Stimulated activated CD8-positive, alpha-beta memory T cell treated with anti-CD3 and anti-CD28 coated beads, Interleukin-15, amount 100 ng/mL, for 4 hours (primary cell): ENCODE measurements at places on chromosomes 7 and 10.

DNA sequence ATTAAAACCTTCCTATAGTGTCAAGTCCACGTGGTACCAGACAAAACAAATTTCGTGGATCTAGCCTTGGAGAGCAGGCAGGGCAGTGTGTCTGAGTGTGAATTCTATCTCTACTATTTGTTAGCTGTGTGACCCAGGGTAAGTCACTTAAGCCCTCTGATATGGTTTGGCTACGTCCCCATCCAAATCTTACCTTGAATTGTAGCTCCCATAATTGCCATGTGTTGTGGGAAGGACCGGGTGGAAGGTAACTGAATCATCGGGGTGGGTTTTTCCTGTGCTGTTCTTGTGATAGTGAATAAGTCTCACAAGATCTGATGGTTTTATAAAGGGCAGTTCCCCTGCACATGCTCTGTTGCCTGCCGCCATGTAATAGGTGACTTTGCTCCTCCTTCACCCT, 2.8 kb upstream of the NPFFR1 start:
- no peak for DNase-seq

- DNase-seq = no peak
Observed at GRCh38 chr10:62614389-62615157, 189.9 kb upstream of the ADO start.

GRCh38 chr7:109659261-109659660, 1089.6 kb downstream of the DNAJB9 start:
- DNase-seq = no peak

GRCh38 chr7:107638594-107638993, 22.0 kb upstream of the SLC26A4 start:
- DNase-seq = no peak

DNA sequence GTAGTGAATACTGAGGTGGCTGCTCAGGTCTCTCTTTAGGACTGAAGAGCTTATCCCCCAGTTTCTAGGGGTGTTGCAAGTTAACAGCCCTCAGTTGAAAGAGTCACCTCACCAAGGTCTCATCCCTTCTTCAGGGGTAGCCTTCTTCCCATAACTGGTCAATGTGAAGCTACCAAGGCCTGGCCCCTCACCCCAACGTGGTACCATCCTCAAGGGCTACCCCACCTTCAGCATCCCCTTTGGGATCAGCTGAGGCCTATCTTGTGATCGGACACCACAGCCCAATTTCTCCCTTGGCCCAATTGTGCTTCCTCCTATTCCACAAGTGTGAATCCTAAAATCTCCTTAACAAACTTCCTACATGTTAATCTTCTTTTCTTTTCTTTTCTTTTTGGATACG, 289.5 kb upstream of the MKLN1 start:
- no peak for DNase-seq

- DNase-seq = no peak
Observed at GRCh38 chr7:40133561-40134427, 628 bp downstream of the MPLKIP start.

DNA sequence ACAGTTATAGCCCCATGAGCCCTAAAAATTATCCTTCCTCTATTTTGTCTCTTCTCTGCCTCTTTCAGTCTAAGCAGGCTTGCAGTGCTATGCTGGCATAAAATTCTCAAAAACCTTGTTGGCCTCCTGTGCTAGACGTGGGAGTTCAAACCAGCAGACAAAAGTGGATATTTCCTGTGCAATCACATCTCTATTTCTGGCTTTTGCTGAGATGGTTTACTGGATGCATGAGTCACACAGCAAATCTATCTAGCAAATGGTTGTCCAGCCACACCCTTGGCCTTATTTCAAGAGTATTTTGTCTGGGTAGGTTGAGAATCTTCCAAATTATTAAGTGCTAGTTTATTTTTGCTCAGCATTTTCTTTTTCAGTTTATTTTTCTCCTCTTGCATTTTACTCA, 370.8 kb downstream of the CDC14C start:
- DNase-seq = no peak

DNA sequence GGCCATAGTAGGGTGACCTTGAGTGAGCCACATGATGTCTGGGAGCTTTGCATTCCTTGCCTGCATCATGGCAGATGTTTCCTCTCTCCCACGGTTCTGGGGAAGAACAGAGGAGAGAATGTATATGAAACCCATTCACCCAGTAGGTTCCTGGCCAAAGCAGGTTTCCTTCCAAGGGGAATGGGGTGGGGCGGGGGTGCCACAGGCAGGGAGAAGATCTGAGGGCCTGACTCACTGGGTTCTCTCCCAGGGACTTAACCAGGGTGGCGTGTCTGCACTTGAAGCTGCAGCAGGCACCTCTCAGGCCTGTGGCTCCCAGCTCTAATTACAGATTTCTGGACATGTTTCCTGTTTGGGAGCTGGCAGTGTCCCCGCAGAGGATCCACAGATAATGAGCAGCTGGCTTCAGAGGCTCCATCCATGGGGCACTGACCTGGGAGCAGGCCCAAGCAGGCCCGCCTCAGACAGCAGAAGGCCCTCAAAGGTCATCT, 50.2 kb upstream of the ZMIZ1 start:
- no peak for DNase-seq

DNA sequence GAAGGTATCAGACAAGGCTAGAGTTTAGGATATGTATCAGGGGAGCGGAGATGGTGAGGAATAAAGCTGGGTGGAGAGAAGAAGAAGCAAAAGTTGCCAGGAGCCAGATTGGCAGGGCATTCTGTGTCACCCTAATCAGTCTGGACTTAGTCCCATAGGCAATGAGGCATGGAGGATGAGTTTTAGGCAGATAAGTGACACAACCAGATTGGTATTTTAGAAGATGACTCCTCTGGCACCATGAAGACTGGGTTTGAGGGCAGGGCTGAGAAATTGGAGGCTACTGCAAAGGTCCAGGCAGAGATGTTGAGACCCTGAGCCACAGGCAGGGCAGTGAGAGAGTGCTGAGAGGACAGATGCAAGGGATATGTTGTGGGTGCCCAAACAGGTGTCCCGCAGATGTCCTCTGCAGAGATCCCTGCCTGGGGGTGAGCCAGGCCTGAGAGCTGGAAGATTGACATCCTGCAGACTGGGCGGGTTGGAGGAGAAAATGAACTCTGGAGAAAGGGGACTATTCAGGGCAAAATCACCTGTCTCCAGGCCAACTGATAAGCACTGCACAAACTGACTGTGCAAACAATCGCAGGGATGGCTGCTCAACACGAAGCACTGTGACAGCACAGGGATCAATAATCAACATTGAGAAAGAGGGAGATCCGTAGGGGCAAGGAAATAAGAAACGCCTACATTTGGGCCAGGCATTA, 11.9 kb upstream of the HABP2 start:
- no peak for DNase-seq

DNA sequence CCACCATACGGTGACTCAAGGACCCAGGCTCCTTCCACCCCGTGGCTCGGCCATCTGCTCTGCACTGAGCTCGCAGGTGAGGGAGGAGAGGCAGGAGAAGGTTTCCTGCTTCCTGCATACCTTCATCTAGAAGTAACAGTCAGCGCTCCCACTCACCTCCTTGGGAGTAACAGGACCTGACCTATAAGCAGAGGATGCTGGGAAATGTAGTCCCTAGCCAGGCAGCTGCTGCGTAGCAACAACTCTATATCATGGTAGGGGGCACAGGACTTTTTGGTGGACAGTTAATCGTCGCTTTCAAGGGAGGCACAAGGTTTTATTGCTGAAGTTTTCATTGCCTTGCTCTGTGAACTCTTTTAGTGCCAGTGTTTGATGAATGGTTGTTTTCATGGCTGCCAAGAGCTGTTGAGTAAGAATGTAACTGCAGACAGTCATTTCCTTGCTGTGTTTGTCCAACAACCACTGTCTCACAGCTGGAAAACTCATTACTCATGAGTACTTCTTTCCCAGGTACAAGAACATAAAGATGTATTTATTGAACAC, 10.2 kb upstream of the ZFYVE27 start:
- DNase-seq = no peak

- DNase-seq = no peak
Observed at GRCh38 chr10:113856563-113856962, 2.1 kb downstream of the NHLRC2 start.

DNA sequence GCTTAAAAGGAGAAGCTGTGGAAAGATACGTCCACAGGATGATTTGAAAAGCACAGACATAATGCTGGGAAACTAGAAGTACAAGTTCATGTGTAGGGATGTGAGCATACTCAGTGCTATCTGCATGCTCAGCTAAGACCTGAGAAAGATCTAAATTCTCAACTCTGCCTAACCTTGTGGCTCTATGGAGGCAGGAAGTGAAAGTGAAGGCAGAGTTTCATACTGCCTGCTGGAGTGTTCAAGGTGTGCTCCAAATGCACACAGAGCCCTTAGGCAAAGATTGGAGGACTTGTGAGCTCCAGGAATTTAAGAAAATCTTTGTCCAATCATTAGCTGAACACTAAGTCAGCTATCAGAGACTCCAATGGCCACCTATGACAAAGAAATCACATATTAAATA, 190.9 kb downstream of the RNLS start:
- DNase-seq = no peak

DNA sequence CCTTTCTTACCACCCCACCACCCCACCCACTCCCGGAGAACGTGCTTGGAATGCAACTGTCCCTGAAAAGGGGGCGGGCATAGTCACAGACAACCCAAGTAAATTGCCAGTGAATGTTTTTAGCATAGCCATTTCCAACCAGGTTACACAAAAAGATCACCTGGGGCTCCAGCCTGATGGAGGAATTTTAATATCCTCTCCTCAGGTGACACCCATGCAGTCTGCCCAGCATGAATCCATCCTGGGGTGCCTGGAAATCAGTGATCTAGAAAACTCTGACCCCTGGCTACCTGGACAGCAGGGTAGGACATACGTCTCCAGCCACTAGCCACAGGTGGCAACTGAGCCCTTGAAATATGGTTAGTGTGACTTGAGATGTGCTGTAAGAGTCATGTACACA, 61.1 kb downstream of the SORBS1 start:
- DNase-seq = no peak

DNA sequence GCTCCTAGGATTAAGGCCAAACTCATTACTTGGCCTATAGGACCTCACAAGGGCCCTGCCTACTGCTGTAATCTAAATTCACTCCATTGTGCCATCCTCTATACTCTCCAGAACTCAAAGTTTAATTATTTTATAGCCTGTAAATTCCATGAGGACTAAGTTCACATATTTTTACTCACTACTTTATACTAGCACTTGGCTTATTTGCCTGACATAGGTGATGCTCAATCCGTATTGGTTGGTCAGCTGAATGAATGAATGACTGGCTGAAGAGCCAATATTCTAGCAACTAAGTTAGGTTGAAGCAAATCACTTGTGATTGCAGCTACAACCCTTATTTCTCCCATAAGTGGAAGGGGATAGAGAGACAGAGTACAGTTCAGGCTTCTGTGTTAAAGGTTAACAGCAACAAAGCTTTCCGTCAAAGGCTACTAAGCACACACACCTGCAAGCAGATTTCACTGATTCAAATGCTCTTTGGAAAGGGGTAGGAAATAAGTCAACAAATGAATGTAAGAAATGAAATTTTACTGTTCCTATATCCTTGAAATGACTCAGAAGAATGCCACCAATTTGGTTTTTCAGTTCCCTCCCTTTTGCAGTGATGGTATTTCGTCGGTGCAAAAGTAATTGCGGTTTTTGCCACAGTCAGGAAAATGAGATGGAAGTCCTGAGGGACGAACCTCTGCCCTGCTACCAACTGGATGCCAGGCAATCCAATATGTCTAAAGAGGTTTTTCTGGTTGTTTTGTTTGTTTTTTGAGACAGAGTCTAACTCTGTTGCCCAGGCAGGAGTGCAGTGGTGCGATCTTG, 120.7 kb downstream of the COL28A1 start:
- no peak for DNase-seq

GRCh38 chr7:70647801-70648498, 484.0 kb upstream of the GALNT17 start:
- peak; percentile 81 for DNase-seq

DNA sequence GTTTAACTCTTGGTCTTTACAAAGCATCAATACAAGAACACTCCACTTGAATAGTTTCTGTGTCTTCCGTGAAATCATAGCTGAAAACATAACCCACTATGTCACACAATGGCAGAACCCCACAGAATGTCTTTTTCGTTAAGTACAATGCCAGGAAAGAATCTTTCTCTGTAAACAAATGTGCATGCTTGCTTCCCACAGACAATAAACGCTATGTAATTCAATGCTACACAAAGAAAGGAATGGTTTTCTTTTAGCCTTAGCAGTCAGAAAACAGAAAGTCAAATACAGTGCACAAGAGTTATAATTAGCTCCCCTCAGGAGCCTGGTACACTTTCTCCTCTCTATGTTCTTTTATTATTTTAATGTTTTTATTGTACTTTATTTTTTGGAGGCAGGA, 186.1 kb downstream of the SRPK2 start:
- no peak for DNase-seq

- no peak for DNase-seq
Observed at GRCh38 chr10:77556990-77557601, 80.5 kb downstream of the KCNMA1 start.

DNA sequence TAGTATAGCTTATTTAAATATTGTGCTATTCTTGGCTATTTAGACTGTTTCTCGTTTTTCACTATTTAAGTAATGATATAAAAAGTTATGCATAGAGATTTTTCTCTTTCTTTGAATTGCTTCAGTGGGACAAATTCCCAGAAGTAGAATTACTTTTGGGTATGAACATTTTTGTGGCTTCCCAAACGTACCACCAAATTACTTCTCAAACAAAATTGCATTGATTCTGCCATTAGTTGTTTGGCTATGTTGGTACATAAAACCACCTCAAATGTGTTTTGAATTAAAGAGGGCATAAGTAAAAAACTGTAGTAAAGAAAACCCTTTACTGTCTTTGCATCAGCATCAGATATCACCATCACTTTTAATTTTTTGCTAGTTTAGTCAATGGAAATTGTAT, 31.0 kb downstream of the AKR1B1 start:
- DNase-seq = no peak

- DNase-seq = no peak
Observed at GRCh38 chr10:130407052-130407451, 270.9 kb downstream of the GLRX3 start.

GRCh38 chr10:115974816-115975430, 298.1 kb downstream of the GFRA1 start:
- DNase-seq = no peak

- DNase-seq = no peak
Observed at GRCh38 chr7:105461518-105461917, 60.6 kb downstream of the PUS7 start.

GRCh38 chr7:151518105-151518946, 1.4 kb downstream of the RHEB start:
- peak; percentile 19 for DNase-seq

GRCh38 chr7:130732980-130733930, 752 bp downstream of the KLF14 start:
- no peak for DNase-seq

GRCh38 chr10:86898511-86898910, 58.9 kb downstream of the MMRN2 start:
- DNase-seq = no peak

GRCh38 chr7:75965617-75966016, 28.8 kb downstream of the TMEM120A start:
- no peak for DNase-seq
